Stimulated activated CD8-positive, alpha-beta memory T cell treated with anti-CD3 and anti-CD28 coated beads, Interleukin-2, amount 100 ng/mL, for 1 hour (primary cell): ENCODE measurements at places on chromosomes 12 and 14.

DNA sequence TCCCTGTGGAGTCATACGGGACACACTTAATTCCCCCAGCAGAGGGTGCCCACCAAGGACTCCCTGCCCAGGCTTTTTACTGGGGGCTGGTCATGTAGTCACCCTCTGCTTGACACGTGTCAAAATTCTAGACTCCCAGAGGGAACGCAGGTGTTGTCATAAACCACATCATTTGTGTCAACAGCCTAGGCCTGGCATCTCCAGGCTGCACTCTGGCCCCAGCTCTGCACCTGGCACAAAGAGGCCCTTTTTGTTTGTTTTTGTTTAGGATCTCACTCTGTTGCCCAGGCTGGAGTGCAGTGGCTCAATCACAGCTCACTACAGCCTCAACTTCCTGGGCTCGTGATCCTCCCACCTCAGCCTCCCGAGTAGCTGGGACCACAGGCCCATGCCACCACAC is 21.1 kb downstream of the BRI3BP start:
- no peak for DNase-seq

- DNase-seq, result no peak
Measured at GRCh38 chr12:124142395-124143035, 152.4 kb upstream of the RFLNA start.

DNA sequence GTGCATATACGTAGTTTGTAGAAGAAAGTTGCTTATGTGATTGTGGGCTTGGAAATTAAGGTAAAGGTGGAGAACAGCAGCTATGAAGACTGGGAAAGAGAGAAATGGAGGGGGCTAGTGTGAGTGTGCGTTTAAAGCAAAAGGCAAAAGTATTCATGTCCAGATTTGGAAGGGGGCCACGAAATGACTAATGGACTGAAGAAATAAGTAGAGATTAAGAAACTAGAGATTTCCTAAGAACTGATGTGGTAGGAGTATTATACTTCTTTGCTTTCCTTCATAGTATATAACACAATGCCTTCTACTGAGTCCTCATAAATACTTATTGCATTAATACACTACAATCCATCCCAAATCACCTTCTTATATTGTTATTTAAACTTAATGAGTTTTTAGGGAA is 298.6 kb upstream of the NOVA1 start:
- no peak for DNase-seq

DNA sequence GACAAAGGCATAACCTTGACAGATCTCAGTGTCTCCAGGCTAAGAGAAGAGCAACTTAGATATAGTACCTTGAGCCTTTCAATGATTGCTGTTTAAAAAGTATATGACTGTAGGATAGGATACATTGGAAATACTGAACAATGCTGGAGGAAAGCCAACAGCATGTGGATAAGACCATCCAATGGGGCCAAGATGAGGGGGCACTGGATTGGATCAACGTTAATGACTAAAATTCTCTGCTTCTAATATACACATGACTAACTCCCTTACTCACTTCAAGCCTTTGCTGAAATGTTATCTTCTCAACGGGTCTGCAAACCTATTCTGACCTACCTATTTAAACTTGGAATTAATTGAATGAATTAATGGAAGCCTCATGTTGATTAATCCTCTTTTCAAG is 354.9 kb downstream of the RAD51B start:
- no peak for DNase-seq

- no peak for DNase-seq
Measured at GRCh38 chr12:82688035-82688501, 1.4 kb downstream of the TMTC2 start.
